Gastroesophageal sphincter (tissue), 4 donors: ENCODE measurements at places on chromosomes 2 and 18. TPM values are rescaled to one million over a fixed set of nuclear protein-coding genes. Genes with fewer than 3 reads are reported as not detected.

Gene ALK
- 1.1 TPM for total RNA-seq

DNA sequence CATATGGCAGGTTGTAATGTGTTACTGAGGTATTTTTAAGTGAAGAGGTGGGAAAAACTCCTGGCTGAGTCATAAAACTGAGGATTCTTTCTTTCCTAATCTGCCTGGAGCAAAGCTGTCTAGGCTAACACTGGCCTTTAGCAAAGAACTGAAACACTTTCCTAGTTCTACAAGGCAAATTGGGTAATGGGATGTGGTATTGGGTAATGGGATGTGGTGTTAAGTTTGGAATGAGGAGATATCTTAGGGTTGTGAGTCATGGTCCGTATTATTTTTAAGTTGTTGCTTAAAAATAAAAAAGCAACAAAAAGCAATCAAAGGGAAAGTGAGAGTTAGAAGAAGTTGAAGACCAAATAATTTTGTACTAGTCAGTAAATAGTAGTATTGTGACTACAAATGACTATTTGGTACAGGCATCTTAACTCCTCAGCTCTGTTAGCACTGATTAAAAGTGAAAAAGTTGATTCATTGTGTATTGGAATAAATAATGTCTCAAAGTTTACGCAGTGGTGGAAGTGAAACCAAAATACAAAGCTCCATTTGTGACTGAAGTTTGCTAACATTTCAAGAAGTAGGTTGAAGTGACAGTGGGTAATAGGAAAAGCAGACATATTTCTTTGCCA, 216.8 kb downstream of the CAMKMT start:
- ATAC-seq = no peak

DNA sequence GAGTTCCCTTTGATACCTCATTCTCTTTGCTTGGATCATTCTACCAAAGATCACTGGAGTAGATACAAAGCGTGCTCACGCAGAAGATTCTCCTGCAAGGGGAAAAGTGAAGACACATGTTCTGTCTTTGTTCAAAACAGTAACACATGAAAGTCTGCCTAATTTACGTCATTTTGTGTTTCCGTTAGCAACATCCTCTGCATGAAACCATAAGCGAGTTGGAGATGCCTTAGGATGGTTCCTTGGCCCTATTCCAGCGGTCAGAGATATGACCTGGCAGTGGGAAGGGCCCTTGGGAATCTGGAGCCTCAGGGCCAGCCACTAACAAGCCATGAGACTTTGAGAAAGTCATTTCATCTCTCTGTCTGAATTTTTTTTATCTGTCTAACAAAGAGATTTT, 180.9 kb upstream of the TWIST2 start:
- no peak for ATAC-seq

- no peak for ATAC-seq
These were observed 140.4 kb upstream of the APCDD1 start for GRCh38 chr18:10314066-10314465.

GRCh38 chr2:30766666-30767065, 40.6 kb downstream of the CAPN13 start:
- ATAC-seq = no peak

GRCh38 chr2:36013064-36013463, 342.5 kb upstream of the CRIM1 start:
- ATAC-seq = no peak
